ENCODE measurements at places on chromosomes 4 and X.
A peak's percentile ranks its signal among the peaks of the same experiment; 100 is the strongest.

- DNase-seq: no peak
Measured at GRCh38 chr4:44928785-44929184, 202.4 kb upstream of the GNPDA2 start.

GRCh38 chr4:29304595-29304994 lies 1415.6 kb upstream of the PCDH7 start:
- no peak for DNase-seq

- DNase-seq: peak; percentile 0
Measured at GRCh38 chrX:104789784-104790183, 223.8 kb downstream of the IL1RAPL2 start.

DNA sequence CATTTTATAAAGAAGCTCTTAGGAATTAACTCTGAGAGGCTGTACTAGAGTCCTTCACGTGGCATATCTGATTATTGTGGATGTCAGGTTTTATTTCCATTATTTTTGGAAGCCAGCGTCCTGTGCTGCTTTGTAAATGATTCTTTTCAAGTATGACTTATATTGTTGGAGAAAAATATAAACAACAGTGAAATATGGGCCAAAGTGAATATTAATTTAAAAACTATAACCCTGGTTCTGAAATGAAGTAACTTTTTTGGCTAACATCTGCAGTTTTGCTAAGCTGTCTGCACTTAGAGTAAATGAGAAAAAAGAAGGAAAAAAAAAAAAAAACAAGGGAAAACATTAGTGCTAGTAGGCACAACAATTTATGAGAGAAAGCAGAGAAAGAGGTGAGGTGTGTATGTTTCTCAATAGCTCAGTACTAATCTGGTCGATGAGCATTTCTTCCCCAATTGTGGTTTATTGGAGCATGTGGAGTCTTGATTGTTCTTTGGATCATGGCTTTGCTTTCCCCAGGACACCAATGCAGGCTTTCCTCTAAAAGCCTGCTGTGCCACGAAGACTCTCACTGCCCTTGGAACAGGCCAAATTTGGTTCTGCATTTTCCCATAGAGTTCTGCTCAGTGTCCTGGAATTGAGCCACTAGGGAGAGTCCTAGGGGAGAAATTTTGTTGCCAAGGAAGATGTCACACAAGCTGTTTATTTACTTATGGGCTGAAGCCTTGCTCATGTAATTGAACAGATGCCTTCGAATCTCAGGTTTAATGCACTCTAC lies 273.3 kb downstream of the DKK2 start:
- DNase-seq: no peak

DNA sequence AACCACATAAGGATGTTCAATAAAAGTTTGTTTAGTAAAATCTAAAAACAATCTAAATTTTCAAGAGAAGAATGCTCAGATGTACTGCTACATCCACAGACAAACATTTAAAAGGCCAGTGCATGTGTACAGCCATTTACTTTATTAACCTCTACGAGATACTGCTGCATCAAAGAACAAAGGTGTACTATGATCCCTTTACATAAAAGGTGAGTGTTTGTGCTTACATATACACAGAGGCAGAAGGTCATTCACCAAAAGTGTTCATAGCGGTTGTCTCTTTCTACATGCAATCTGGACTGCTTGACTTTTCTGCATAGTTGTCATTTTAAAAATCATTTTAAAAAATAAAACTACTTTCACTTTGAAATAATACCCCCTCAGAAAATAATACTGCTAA lies 81.7 kb downstream of the AFAP1 start:
- DNase-seq: no peak

- DNase-seq: no peak
Measured at GRCh38 chr4:109973529-109973905, 60.8 kb downstream of the EGF start.

All from NB4 (cell line).